MM.1S (cell line): ENCODE measurements at places on chromosomes 1 and 21.

DNA sequence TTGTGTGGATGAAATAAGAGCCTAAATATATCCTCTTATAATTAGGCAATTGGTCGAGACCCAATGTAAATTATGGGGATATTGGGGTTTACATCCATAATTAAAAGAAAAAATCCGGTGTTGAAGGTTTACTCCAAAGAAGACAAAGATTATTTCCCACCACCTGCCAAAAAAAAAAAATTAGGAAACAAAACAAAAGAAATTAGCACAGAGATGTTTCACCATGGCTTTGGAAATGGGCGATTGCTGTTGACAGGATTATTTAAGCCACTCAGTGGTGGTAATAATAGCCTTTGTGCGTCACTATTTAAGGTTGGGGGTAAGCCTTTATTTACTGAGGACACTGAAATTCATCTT, 585 bp upstream of the GLRX2 start:
- peak overlapping the region; percentile 58; the same call in 1 of the 2 replicates for H3K27ac ChIP-seq
- no peaks in the 10 kb centered on the region for H3K27me3 ChIP-seq
- DNase-seq = no peak
- H3K4me3 ChIP-seq = peak overlapping the region; percentile 83
- peaks cover 15% of the 10 kb centered on the region for H3K4me1 ChIP-seq

DNA sequence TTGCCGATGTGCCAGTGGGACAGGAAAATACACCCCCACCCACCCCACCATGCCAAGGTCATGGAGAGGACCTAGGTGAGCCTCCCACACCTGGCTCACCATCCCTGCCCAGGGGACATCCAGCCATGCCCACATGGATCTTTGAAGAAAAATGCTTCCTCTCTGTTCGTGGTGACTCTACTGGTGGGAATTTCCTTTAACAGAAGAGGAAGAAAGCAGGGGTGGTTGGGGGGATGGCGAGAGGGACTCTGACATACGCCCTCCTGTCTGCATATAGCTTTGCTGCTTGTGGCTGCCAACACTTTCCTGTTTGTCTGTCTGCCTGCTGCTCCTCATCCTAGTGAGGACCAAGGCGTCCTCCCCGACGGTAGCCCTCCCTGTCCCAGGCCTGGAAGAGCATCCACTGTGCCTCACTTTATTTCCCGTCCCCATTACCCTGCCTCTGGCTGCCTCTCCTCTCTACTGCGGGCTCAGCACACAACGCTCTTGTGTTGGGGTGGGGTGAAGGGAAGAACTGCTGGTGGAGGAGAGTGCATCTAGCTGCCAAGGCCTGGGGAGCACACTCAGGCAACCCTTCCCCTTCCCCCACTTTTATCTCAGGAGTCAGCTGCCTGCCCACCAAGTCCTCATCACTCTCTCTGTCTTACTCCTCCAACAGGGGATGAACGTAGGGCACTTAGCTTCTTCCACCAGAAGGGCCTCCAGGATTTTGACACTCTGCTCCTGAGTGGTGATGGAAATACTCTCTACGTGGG, 2.5 kb downstream of the SEMA4A start:
- peaks cover 63% of the 10 kb centered on the region for H3K4me1 ChIP-seq
- H3K4me3 ChIP-seq = peak overlapping the region; percentile 86
- peak; percentile 65 for DNase-seq
- no peaks in the 10 kb centered on the region for H3K27me3 ChIP-seq

- DNase-seq = no peak
- peaks cover 91% of the 10 kb centered on the region for H3K27me3 ChIP-seq
- H3K4me1 ChIP-seq = no peaks in the 10 kb centered on the region
- no peak overlapping the region for H3K4me3 ChIP-seq
Measured at GRCh38 chr1:17829579-17829978, 74.4 kb downstream of the ACTL8 start.

GRCh38 chr1:87796471-87796901, 467.8 kb downstream of the LMO4 start:
- H3K36me3 ChIP-seq = no peaks in the 10 kb centered on the region
- no peak overlapping the region for H3K4me3 ChIP-seq
- no peak overlapping the region for H3K27ac ChIP-seq
- H3K4me1 ChIP-seq = no peaks in the 10 kb centered on the region
- H3K27me3 ChIP-seq = no peaks in the 10 kb centered on the region

DNA sequence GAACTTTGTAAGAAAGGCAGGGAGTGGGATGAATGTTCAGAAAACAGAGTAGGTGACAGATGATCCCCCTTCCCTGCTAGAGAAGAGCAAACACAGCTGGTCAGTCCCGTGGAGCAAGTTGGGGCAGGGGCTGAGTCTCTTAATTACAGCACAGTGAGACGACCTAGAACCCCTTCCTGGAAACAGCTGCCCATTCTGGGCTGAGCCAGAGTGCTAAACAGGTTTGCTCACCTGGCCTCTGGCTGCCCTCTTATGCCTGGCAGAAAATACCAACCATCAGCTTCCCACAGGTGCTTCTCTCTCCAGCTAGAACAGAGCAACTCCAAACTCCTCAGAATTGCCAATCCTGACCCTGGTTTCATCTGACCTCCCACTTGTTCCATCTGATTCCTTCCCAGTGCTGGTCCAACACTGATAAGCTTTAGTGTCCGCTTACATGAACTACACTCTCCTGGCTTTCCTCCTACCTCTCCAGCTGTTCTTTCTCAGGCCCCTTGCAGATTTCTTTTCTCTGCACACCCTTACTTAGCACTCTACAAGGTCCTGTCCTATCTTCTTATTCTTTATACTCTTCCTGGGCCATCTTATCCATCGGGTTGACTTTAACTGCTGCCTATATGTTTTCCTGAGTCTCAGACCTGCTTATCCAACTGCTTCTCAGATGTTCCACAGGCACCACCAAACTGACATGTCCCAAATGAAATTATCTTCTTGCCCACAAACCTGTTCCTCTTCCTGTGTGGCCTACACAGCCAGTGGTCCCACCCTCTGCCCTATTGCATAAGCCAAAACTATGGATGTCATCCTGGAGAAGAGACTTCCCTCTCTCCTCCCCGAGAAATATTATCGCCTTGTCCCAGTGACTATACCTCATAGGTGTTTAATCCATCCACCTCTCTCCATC, 22.6 kb upstream of the COL9A2 start:
- no peak for DNase-seq
- H3K27ac ChIP-seq = no peak overlapping the region
- no peaks in the 10 kb centered on the region for H3K36me3 ChIP-seq
- H3K4me1 ChIP-seq = peaks cover 5% of the 10 kb centered on the region; the same call in 1 of the 2 replicates
- no peaks in the 10 kb centered on the region for H3K27me3 ChIP-seq
- no peak overlapping the region for H3K4me3 ChIP-seq

GRCh38 chr1:156438278-156438987, 62.1 kb downstream of the MEF2D start:
- DNase-seq = peak; percentile 45
- H3K36me3 ChIP-seq = no peaks in the 10 kb centered on the region
- H3K4me1 ChIP-seq = peaks cover 17% of the 10 kb centered on the region
- H3K27me3 ChIP-seq = peaks cover 96% of the 10 kb centered on the region
- H3K4me3 ChIP-seq = no peak overlapping the region
- no peak overlapping the region for H3K27ac ChIP-seq

DNA sequence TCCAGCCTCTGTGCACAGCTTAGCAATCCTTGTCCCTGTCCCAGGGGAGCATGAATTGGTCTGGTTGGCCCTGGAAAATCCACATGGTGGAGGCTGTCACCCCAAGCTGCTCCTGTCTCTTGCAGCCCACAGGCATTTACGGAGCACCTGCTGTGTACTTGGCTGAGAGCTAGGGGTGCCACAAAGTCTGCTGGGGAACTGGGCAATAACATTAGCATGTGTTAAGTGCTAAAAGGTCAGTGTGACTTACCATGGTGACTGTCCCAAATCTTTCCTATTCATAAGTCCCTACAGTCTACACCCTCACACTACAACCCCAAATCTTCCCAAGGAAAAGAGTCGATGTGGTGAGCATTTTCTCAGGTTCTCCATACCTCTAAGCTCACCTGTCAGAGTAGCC, 53.6 kb upstream of the ARTN start:
- no peaks in the 10 kb centered on the region for H3K27me3 ChIP-seq
- no peak for DNase-seq
- no peaks in the 10 kb centered on the region for H3K4me1 ChIP-seq
- H3K36me3 ChIP-seq = no peaks in the 10 kb centered on the region

DNA sequence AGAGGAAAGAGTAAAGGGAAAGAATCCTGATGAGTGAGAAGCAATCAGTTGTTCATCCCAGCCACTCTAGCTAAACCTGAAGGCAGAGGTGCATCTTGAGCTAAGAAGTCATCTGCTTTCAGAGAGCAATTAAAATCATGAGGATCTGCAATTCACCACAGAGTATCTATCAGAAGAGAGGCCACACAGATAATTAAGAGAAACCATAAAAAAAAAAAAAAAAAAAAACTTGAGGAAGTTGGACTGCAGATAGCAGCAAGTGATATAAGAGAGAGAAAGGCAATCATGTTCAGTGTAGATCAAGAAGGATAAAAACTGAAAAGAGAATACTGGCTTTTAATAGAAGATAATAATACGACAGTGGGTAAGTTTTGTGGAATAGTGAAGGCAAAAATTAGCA, 17.7 kb downstream of the FOXJ3 start:
- H3K4me1 ChIP-seq = 0 out of 2 replicates have a peak, but pooled peaks cover 5% of the 10 kb centered on the region
- no peak overlapping the region for H3K27ac ChIP-seq
- no peak overlapping the region for H3K4me3 ChIP-seq
- no peaks in the 10 kb centered on the region for H3K27me3 ChIP-seq
- no peak for DNase-seq
- no peaks in the 10 kb centered on the region for H3K36me3 ChIP-seq

- H3K27me3 ChIP-seq = peaks cover 85% of the 10 kb centered on the region
- H3K36me3 ChIP-seq = no peaks in the 10 kb centered on the region
- no peak overlapping the region for H3K4me3 ChIP-seq
- no peak overlapping the region for H3K27ac ChIP-seq
- DNase-seq = no peak
Measured at GRCh38 chr1:21537511-21537931, 28.3 kb downstream of the ALPL start.

DNA sequence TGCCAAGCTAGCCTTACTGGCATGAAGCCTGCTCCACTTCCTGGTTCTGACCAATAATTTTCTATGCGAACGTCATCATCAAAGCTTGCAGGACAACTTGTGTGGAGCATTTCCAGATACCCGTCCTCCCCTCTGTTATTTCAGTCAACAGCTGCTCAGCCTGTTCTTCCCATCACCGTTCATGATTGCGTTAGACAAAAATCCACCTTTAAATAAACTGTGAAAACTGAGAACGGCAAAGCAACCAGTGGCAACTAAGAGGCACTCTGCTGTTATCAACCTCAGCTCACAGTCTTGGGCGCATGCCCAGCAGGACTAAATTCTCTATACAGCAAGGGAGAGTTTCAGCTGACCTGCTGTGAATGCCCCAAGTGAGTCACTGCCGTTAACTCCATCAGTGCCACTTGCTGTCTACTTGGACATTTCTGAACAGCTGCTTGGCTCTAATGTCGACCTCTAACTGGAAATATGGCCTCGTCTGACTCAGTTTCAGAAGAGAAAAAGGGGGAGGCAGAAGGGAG, 207.4 kb upstream of the RUNX1 start:
- H3K27ac ChIP-seq = no peak overlapping the region
- no peaks in the 10 kb centered on the region for H3K4me1 ChIP-seq
- no peak overlapping the region for H3K4me3 ChIP-seq
- no peaks in the 10 kb centered on the region for H3K36me3 ChIP-seq
